ENCODE measurements at places on chromosomes 3 and 15.

GRCh38 chr15:80710635-80711554 lies 15.8 kb downstream of the ABHD17C start:
- DNase-seq: no peak

DNA sequence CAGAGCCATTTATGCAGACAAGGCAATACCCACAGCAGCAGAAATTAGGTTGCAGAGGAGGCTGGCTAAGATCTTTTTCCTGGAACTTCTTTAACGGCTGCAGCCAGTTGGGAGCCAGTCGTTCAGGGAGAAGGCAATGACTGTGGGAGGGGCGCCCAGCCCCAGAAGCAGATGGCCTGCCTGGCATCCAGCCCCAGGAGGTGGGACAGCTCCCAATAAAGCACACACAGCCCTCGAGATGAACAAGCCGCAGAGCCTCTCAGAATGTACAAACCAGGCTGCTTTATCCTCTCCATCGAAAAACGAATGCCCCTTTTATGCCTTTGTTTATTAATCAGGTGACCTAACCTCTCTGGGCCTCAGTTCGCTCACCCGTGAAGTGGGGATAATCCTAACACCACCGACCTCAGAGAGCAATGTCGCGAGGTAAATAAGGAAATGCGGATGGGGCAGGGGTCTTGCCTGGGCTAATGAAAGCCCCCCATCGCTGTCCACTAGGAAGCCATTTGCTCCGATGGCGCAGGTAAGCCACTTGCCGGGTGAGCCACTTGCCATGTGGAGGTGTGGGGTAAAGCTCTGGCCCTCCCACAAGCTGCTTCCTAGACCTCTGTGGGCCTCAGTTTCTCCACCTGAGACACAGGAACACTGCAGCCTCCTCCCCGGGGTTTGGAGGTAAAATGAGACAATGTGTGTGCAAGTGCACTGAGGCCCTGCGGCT lies 35.8 kb downstream of the MGLL start:
- DNase-seq: no peak

- no peak for DNase-seq
These were observed 22.1 kb upstream of the DET1 start for GRCh38 chr15:88568589-88568988.

DNA sequence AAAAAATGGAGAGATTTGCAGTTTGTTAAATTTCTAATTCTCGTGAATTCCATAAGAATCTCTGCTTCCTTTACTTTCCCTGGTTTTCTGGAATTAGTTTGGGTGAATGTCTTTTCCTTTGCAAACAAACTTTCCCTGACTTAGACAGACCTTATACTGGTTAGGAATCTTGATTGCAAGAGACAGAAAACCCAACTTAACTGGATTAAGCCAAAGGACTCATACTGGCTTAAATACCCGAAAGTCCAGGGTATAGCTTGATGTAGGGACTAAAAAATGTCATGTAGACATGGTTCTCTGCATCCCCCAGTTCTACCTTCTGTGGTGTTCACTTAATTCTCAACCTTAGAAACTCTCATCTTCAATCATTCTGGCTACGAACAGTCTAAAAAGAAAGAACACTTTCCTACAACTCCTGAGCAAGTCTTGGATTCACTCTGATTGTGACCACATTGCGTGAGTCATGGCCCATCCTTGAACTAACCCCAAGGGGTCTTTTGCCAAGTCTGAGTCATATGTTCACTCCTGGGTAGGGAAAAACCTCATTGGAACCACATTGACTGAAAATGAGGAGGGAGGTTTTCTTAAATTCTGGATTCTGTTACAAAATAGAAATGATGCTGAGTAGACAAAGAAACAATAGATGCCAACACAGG lies 136.0 kb upstream of the DAZL start:
- no peak for DNase-seq

DNA sequence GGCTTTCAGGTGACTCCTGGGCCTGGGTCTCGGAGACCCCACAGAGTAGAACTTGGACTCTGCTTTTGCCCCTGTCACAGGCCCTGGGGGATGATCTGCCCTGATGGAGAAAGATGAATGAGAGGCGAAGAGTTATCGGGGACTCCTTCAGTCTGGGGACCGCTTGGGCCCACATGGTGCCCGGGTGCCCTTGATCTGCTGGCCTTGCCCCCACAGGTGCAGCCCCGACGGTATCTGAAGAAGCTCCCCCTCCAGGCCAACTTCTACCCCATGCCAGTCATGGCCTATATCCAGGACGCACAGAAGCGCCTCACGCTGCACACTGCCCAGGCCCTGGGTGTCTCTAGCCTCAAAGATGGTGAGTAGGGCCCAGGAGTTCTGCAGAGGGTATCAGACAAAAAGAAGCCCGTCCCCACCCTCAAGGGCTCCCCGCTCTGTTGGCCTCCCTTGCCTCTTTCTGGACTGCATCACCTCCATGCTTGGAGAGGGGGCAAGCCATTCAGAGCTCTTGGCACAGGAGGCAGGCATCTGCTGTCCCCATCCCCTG lies 10.4 kb downstream of the MAN2A2 start:
- no peak for DNase-seq

- no peak for DNase-seq
These were observed 623.0 kb downstream of the OTOL1 start for GRCh38 chr3:162119651-162120050.

GRCh38 chr3:101529816-101530685 lies 17.0 kb upstream of the SENP7 start:
- no peak for DNase-seq

GRCh38 chr15:73323956-73324355 lies 44.8 kb downstream of the HCN4 start:
- DNase-seq: no peak

- no peak for DNase-seq
These were observed 32.0 kb downstream of the GLB1 start for GRCh38 chr3:33064929-33065328.

DNA sequence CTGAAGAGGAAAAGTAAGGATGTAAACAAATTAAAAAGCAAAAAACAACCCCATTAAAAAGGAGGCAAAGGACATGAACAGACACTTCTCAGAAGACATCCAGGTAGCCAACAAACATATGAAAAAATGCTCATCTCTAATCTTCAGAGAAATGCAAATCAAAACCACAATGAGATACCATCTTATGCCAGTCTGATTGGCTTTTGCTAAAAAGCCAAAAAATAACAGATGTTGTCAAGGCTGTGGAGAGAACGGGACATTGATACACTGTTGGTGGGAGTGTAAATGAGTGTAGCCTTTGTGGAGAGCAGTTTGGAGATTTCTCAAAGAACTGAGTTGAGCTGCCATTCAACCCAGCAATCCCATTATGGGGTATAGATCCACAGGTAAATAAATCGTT lies 18.6 kb upstream of the RGMA start:
- no peak for DNase-seq

DNA sequence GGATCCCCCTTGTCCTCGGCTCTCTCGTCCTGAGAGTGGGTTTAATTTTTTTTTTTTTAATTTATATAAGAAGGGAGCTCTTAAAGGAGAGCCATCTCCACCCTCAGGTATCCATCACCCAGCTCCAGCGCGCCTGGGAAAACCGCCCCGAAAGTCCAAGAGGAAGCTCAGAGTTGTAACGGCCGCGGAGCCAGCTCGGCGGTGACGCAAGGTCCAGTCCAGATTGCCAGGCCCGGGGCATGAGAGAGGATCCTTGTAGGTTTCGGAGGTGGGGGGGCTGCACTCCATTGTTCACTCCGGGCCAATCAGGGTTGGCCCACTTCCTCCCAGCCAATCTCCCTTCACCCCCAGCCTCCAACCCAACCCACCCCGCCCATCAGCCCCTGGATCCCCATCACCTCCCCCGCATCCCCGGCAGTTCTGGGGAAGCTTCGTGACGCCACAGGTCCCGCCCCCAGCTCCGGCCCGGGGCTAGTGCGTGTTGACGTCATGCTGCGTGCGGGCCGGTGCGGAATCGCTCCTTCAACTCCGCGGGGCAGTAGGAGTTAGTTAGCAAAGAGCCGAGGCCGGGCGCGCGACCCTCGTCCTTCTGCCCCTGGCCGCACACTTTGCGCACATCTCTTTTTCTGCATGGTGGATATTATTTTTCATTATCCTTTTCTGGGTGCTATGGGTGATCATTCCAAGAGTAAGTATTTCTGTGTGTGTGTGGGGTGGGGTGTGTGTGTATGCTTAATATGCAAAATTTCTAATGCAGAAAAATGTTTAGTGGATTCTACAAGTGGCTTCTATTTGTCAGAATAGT lies at the start of gene ISL2:
Gene ISL2 (plus strand): TSS at position 520 of the 805 bp plus-strand sequence. CDS start 111 bp downstream, at position 631.
- no peak for DNase-seq

- no peak for DNase-seq
These were observed 237.5 kb upstream of the CHRM5 start for GRCh38 chr15:33730815-33731214.

GRCh38 chr3:104610730-104611652 lies 755.7 kb upstream of the ALCAM start:
- DNase-seq: no peak

DNA sequence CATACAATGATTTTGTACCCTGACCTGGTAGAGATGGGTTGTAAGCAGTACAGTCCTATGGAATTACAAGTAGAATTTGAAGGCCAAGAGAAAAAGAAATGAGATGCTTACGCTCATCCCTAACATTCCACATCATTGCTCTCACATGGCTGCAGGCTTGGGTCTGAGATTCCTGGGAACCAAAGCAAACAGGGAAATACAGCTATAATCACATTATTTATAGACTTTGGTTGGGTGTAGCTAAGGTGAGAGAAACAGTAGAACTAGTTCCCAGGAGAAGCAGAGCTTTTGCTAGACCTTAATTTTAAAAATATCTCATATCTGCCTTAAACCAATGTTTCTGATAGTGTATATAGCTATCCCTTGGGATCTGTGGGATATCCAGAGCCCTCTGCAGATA lies 51.4 kb downstream of the SLCO3A1 start:
- no peak for DNase-seq

GRCh38 chr3:138477801-138478200 lies 43.4 kb downstream of the ESYT3 start:
- DNase-seq: no peak

- DNase-seq: no peak
These were observed 4.7 kb downstream of the SLC9A9 start for GRCh38 chr3:143843587-143843986.

DNA sequence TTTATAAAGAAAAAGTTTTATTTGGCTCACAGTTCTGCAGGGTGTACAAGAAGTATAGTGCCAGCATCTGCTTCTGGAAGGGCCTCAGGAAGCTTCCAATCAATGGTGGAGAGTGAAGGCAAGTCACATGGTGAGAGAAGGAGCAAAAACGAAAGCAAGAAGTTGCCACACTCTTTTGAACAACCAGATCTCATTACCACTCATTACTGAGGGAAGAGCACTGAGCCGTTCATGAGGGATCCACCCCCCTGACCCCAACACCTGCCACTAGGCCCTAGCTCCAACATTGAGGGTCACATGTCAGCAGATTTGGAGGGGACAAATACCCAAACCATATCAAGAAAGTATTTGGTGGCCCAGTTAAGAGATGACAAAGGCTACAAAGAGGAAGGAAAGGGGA lies 239.3 kb upstream of the UBE2E1 start:
- DNase-seq: no peak

DNA sequence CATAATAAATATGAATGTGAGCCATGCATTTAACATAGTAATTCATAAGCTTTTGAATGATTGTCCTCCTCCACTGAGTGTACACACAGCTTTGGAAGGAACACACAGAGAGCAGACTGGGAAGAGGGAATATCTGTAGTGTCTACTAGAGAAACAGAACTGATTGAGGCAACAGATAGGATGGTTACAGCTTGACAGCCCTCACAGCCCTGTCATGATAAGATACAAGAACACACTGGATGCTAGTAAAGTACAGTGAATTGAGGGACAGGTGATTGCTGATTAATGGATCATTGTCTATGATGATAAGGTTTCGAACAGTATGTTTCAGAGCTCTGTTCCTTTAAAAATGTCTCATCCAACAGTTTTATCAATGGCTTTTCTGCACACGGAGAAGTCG lies 383.4 kb upstream of the GBE1 start:
- no peak for DNase-seq

DNA sequence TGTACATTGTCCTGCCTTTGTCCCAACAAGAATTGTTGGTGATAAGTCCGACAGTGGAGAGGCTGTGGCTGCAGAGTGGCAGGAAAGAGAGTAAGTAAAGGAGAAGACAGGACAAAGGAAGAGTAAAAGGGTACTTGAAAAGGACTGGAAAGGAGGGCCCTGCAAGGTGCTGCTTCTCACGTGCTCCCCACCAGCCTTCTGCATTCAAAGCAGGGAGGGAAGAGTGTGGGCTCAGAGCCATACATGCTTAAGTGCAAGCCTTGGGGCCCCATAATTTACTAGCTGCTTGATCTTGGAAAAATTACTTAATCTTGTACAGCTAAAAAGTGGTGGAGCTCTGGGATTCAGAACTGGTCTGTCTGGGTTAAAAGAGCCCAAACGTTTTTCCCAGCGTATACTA lies 29.9 kb downstream of the MME start:
- no peak for DNase-seq

DNA sequence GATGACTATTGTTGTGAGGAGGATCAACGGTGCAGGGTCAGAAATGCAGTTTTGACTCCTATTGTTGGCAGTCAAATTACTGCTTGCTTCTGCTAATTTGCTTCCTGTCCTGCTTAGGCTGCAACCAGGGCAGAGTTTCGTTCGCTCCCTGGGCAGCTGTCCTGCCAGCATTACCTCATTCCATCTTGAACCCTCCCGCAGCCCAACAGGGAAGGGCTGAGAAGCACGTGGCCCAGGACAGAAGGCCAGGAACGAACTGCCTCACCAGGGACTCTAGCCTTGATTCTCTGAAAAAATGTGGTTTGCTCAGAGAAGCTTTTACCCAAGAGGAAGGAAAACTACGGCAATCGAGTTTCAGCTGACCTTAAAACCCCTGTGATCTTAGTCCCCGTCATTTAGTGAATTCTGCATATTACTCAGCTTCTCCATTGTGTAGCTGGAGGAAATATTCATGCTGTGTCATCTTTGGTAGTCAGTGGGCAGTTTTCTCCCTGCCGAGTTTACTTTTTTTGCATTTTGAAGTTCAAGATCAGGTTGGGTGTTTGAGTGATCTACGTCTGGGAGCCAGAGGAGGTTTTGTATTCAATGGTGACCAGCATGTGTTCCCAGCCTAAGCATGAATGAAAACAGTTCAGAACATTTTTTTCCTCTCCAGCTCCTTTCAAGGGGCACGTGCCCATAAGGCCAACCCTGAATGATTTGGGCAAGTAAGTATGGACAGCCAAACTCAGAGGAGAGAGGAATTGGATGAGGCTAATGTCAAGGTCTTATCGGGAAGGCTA lies 23.0 kb downstream of the TLNRD1 start:
- no peak for DNase-seq

DNA sequence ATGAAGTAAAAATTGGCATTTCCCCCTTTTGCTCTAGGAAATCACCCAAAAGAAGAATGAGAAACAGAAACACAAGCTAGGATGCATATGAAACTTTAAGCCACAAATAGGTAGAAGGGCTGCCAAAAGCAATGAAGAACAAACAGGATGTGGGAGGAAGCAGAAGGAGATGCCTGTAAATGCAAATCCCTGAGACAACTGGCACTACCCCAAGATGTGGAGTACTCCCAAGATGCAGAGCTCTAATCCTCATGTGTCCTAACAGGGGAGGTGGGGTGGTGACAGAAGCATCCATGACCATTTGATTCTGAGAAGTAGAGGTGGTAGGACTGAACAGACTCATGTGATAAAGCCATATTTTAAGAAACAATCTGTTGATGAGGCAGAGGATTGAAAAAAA lies 31.9 kb upstream of the ZNF280D start:
- no peak for DNase-seq

GRCh38 chr3:6807967-6808588 lies 52.8 kb upstream of the GRM7 start:
- no peak for DNase-seq

GRCh38 chr3:43288850-43289249 lies 2.5 kb downstream of the SNRK start:
- no peak for DNase-seq
